Coronary artery (tissue), 2 donors: ENCODE measurements at places on chromosomes 5 and 9.

GRCh38 chr5:5145651-5146529, 5.8 kb downstream of the ADAMTS16 start:
- no peak for DNase-seq

- DNase-seq = no peak
These were observed 292.1 kb downstream of the ARRDC3 start for GRCh38 chr5:91090995-91091394.

GRCh38 chr5:204001-204400, 12.7 kb downstream of the LRRC14B start:
- no peak for DNase-seq

- DNase-seq = no peak
These were observed 153.8 kb downstream of the AUH start for GRCh38 chr9:91207729-91208418.

DNA sequence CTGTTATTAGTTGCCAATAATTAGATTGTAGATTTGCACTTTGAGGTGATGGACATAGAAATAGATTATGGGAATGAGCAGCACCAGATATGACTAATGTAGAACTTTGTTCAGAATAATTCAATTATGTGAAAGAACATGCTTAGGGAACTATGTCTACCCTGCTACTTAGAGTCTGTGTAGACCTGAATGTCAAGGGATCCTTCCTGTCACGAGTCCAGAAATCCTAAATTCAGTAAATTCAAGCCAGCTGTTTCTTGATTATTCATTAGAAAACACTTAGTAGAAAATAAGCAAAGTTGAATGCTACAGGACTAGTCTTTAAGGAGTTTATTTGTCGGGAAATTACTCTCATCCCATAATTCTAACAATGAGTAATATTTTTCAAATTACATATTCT, 887.3 kb upstream of the SEMA6A start:
- no peak for DNase-seq

- no peak for DNase-seq
These were observed 114.6 kb upstream of the SLC12A2 start for GRCh38 chr5:127969002-127969401.

DNA sequence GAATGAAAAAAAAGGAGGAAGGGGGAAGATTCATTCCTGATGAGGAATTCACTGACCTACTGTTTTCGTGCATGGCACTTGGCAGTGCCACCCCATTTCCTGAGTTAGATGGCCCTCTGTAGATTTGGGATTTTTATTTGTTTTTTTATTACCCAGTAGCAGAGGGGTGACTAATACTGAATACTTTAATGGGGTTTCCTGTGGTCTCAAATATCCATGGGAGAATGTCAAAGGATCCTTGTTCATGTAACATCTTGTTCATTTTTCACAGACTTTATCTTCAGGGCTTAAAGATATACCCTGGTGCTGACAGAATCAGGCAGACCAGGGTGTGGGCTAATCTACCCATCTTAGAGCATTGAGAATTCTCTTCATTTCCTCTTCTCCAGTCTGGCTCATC, 93.0 kb downstream of the MAMDC2 start:
- DNase-seq = no peak

DNA sequence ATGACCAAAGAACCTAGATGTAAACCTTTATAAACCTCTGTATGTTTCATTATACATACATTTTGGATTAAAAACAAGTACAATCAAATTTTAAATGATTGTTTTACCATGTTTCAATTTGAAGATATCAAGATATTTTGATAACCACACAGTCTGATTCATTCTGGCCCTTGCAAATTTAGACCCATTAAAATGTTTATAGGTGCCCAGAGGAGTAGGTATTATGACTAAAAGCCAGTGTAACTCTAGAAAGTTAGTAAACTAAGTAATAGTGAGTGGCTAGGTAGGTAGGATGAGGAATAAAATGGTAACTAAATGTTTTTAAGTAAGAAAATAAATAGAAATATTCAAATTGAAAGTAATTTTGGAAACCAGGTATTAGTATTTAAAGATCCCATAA, 165.5 kb downstream of the PBX3 start:
- DNase-seq = no peak

DNA sequence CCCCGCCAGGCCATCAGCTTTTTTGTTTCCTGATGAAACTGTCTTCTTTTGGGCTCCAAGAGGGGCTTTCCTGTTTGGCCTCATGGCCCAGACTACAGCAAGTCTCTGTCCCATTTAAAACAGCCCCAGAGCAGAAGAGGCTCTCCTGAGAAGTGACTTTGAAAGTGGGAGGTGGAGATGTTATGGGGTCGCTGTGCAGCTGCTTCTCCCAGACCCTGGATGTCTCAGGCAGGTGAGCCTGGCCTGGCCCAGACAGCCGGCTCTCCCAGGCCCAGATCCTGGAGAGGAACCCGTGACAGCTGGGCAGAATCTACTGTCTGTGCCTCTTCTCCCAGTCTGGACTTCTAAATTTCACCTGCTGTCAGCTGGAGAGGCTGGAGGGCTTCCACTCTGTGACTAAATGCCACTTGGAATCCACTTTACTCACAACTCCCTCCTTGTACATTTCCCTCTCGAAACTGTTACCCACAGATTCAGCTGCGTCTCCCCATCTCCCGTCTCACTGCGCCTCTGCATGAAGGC, 20.6 kb downstream of the FAM78A start:
- no peak for DNase-seq
